ENCODE measurements at places on chromosomes 3 and 15.

DNA sequence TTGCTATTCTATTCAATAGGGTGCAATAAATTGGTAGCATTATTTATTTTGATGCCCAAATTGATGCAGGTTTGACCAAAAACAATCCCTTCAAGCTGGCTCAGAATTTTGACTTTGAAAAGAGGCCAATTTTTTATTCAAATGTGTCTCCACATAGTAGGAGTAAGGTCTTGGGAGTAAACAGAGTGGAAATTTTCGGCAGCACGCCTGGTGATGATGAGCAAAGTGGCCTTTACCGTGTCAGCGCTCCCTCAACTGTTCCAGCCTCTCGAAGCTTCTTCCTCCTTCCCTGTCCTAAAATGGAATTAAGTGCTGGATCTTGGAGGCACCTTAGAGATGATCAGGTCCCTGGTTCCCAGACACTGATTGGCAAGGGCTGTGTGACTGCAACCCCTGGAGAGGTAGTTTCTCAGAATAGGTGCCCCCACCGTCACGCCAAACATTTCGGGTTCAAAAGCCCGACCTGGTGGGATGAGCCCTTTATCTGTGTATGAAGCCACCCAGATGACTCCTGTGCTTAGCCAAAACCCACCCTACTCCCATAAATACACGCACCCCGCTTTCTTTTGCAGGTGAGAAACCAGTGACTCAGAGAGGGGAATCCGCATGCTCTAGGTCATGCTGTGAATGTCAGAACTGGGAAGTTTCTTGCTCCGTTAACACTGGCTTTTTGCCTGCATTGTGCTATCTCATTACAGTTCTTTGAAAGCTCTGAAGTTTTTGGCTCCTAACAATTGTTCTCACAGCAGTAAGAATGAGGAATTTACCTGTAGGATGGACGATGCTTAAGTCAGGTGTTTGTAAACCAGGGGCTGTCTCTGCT lies 89.1 kb downstream of the CRYGS start:
- no peak for DNase-seq

- DNase-seq = no peak
Observed at GRCh38 chr3:44482721-44483120, 5.3 kb upstream of the ZNF445 start.

GRCh38 chr15:31131853-31132375 lies 30.4 kb upstream of the TRPM1 start:
- no peak for DNase-seq

GRCh38 chr3:74844428-74844827 lies 230.0 kb upstream of the CNTN3 start:
- DNase-seq = no peak

GRCh38 chr3:14433106-14433505 lies 30.7 kb downstream of the SLC6A6 start:
- no peak for DNase-seq

GRCh38 chr3:102447272-102447671 lies 12.5 kb downstream of the ZPLD1 start:
- no peak for DNase-seq

GRCh38 chr15:93179072-93179471 lies 90.1 kb upstream of the RGMA start:
- no peak for DNase-seq

GRCh38 chr3:132821314-132821713 lies 99.1 kb upstream of the NPHP3 start:
- no peak for DNase-seq

DNA sequence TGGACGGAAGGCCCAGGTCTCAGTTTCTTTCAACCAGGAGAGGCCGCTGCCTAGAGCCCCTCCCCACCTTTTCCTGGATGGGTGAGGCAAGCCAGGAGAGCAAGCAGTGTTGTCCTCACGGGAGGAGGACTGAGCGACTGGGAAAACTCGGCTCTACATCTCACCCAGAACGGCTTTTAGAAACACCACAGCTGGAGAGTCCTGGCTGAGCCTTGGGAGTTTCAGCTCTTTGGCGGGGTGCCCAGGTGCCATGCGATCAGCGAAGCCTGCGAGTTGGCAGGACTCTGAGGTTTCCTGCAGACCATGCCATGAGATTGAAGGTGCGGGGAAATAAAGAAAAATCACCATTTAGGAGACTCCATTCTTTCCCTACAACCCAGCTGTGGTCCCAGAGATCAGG lies 26.0 kb downstream of the PPCDC start:
- DNase-seq = no peak

DNA sequence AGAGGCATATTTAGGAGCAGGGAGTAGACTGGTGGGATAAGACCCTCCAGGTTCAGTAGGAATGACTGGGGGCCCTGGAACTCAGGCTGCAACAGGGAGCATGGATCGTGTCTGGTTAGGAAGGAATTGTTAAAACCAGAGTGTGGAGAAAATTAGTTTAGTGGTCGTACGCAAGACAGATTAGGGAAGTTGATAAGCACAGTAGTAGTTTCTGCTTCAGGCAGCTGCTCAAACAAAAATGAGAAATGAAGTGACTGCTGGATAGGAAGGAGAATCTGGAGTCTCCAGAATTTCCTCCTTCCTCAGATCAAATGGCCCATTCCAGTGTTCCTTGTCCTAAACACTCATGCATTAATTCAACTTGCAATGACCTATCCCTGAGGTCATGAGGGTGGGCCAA lies 11.2 kb downstream of the MYD88 start:
- no peak for DNase-seq

- no peak for DNase-seq
Observed at GRCh38 chr15:77034695-77035489, 36.0 kb downstream of the TSPAN3 start.

- no peak for DNase-seq
Observed at GRCh38 chr3:44894485-44894884, 20.1 kb downstream of the TGM4 start.

GRCh38 chr3:51338632-51339031 lies 46.5 kb upstream of the MANF start:
- DNase-seq = no peak

DNA sequence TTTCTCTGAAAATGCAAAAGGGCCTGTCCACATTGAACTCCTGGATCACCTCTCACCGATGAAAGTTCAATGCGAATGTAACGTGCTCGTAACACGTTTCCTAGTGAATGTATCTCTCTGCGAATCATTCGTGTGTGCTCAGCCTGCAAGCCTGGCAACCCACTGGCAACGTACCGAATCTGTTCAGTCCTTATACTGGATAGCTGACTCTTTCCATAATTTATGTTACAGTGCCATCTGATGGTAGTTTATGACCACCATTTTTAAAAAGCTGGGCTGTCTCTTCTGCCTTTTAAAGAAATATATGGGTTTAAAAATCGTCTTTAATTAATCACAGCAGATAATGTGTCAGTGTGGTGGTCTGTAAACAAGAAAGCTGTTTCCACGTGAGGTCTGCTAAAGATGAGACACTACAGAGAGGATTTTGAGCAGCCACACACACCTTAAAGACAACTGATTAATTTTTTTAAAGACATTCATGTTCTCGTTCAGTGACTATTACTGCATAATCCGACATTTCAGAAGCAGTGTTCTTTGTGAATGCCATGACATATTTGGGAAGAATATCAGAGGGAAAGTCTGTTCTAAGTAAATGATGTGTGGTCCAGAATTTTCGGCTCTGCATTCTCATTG lies 69.4 kb upstream of the FOXP1 start:
- peak; percentile 27 for DNase-seq

- DNase-seq = no peak
Observed at GRCh38 chr3:47804577-47804976, 1.6 kb downstream of the DHX30 start.

- no peak for DNase-seq
Observed at GRCh38 chr3:26279091-26279490, 343.5 kb upstream of the LRRC3B start.

- DNase-seq = no peak
Observed at GRCh38 chr3:192933779-192934460, 16.3 kb upstream of the MB21D2 start.

DNA sequence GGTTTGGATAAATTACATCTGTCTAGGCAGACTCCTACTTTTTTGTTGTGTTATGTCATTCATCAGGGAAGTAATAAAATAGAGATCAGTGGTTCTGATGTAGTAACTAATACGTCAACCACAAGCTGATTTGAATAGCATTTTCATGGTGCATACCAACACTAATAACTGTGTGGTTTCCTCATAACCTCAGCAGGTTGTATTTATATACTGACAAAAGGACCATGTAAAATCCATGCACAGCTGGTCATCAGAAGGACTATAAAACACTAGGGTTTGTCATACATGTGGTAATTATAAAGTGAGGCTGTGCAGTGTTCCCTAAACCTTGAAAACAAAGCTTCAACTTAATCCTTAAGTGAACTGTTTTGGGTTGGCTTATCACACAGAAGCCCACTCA lies 216.8 kb upstream of the RBMS3 start:
- DNase-seq = peak; percentile 54

DNA sequence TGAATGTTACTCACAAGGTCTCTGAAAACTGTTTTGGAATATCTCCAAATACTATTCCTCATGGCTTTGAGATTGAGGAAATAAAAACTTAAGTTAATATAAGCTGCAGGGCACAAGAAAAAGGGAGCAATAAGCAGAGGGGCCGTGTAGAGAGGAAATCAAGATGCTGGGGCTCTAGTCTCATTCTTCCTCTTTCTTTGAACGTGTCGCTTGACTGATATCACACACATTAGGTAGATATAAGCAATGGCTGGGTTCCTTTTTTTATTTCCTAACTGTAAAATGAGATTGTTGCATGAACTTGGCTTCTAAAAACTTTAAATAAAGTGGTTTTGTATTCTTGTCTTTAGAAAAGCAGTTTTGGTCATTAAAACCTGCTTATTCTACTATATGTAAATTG lies 326.7 kb upstream of the ROPN1 start:
- no peak for DNase-seq

DNA sequence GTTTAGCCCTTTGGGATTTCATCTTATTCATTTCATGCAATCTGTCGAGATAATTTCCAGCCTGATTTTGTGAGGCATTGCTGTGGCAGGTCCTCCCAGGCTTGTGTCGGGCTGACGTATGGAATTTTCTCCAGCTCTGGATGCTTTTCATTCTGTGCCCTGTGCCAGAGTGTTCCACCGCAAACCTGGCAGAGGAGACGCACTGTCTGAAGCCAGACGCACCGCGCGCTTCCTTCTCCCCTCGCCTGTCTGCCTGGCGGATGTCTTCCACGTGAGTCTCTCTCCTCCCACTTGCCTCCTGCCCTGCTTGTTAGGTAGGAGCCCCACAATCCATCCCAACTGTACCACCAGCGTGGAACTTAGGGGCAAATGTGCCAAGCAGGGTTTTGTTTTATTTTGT lies 20.1 kb upstream of the GLCE start:
- DNase-seq = no peak

- no peak for DNase-seq
Observed at GRCh38 chr3:76061654-76062053, 276.3 kb upstream of the ZNF717 start.

DNA sequence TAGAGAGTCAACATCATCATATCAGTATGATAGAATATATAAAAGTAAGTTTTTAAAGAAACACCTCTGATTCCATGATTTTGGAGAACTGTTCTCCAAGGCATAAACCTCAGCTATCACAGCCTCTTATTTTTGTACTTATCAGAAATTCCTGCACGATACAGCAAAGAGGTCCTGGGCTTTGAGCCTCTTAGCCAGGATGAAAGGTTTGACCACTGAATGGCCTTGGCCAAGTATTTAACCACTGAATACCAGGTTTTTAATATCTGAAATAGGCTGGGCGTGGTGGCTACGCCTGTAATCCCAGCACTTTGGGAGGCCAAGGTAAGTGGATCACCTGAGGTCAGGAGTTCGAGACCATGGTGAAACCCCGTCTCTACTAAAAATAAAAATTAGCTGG lies 1.9 kb upstream of the FAM174B start:
- no peak for DNase-seq

DNA sequence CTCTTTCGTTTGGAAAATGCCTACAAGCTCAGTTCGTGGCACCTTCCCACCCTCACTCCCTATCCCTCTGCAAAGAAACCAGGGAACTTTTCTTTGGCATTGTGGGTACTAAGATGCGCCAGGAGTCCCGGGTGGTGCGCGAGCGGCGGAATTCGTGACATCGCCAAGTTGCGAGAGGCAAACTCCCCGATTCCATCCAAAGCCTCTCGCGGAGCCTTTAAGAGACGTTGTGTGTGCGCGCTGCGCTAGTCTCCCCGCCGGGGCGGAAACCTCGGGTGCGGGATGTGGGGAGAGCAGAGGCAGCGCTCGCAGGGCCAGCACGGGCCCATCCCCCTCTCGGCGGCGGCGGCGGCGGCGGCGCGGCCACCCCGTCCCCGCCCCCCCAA lies 443 bp upstream of the NR2F2 start:
- peak; percentile 74 for DNase-seq

GRCh38 chr3:160163229-160163878 lies 61.9 kb upstream of the C3orf80 start:
- DNase-seq = no peak

- no peak for DNase-seq
Observed at GRCh38 chr3:74787011-74787410, 172.6 kb upstream of the CNTN3 start.

DNA sequence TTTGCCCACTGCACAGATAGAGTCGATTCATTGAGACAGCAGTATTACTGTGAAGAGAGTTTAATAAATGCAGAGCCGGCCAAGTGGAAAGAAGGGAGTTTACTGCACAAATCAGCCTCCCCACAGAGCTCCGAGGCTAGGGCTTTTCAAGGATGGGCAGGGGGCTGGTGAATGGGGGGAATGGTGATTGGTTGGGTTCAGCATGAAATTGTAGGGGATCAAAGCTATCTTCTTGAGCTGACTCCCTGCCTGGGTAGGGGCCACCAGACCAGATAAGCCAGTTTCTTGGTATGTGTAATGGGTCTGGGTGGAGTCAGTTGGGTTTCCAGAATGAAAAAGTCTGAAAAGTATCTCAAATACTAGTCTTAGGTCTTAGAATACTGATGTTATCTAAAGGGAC lies 66.6 kb downstream of the SYNPR start:
- no peak for DNase-seq

DNA sequence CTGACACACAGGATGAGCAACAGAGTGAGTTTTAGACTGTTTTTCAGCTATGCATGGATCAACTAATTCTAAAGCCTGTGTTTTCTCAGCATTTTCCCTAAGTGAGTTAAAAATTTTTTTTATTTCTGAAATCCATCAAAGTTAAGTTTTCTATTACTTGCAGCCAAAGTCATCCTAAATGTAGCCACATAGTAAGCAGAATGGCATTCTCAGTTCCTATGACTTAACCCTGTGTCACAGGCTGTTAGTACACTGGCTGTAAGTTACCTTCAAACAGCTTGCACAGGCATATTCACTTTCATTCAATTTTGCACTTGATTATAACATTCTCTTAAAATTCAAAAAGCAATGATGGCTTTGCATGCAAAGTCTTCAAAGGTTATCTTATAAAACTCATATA lies 368.2 kb downstream of the OCA2 start:
- no peak for DNase-seq

DNA sequence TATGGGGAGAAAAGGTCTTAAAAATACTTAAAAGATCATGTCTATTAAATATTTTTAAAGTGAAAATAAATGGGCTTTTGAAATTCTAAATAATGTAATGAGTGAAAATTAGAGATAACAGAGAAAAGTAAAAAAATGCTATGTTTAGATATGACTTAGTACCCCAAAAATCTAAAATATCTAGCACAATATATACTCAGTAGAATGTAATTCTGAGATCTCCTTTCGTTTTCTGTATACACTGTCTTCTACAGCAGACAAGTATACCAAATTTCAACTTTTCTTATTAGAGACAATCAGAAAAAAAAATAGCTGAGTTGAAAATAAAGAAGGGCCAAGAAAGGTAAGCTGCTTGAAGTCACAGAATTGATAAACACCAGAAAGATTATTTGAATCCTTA lies 140.8 kb downstream of the ADAM10 start:
- DNase-seq = no peak

- DNase-seq = no peak
Observed at GRCh38 chr3:170225166-170225565, 2.9 kb downstream of the PRKCI start.

Data from skin of body (tissue), 3 donors.